ENCODE measurements at places on chromosomes 1 and 21.

DNA sequence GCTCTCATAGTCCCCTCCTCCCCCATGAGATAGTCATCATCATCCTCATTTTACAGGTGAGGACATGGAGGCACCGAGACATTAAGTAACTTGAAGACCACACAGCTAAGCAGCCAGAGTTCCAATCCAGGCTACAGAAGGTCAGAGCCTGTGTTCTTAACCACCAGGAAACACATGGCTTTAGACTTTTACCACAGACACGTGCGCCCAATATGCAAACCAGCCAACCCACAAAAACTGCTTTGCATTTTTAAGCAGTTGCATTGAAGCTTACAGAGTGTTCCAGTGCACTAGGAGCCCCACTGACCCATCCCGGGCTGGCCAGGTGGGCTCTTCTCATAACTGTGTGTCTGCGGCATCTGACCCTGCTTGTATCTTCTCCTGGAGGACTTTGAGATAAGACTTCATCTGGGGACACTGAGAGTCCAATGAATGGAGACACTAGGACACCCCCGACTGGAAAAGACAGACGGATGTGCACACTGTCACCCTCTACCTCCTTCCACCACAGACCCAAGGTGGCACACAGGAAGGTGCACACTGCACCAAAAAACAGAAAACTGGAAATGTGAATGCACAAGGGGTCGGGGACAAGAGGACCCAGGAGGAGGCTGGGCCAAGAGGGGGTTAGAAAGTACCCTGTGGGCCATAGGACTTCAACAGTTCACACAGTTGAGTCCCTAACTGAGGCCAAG lies 56.4 kb downstream of the ETS2 start:
- no peak for DNase-seq

GRCh38 chr1:89850844-89851415 lies 30.1 kb downstream of the LRRC8D start:
- no peak for DNase-seq

DNA sequence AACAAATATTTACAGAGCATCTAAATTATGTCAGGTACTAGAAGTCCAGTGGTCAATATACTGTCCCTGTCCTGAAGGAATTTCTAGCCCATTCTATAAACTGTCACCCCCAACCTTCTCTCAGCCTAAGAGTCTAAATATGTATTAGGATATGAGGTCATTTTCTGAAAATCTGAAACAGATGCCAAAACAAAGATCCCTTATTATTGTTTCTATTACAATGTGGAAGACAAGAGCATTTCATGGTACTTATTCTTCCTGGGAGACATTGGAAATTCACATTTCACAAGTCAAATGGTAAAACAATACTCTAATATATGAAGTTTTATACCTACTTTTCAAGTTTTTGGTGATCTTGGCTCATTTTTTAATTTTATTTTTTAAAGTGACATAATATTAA lies 2.6 kb downstream of the CLCA1 start:
- no peak for DNase-seq

- DNase-seq, result no peak
These were observed 137.1 kb upstream of the KLHDC7A start for GRCh38 chr1:18343581-18343980.

DNA sequence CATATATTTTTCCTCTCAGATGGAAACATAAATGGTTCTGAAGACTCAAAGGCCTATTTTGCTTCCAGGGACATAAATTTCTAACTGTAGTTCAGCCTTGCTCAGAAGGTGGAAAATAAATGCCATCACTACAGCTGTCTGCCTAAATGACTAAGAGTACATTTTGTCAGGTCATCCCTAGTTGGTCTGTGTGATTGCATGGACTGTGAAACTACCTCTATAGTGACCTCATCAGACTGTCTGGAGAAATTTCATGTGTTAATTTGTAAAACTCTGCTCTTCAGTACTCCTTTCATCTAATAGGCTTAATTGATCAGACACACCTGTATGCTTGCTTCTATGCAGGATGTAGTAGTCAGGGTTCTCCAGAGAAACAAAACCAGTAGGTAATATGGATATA lies 886.9 kb downstream of the AMY1C start:
- no peak for DNase-seq

GRCh38 chr1:207852576-207853371 lies 58.2 kb downstream of the CD34 start:
- DNase-seq, result no peak
